Uterus (tissue), 4 donors: ENCODE measurements at places on chromosomes 16 and 17. TPM values are rescaled to one million over a fixed set of nuclear protein-coding genes. Genes with fewer than 3 reads are reported as not detected.

The ALKBH5 gene
- 66.5 TPM for total RNA-seq

The SALL1 gene
- total RNA-seq = 11.8 TPM

The AATK gene
- total RNA-seq = 5.1 TPM

The ABCA3 gene
- 5.3 TPM for total RNA-seq

The KRTAP4-11 gene
- not detected for total RNA-seq

The TEX19 gene
- total RNA-seq = not detected

The CDH5 gene
- total RNA-seq = 126 TPM

The BFAR gene
- 17.4 TPM for total RNA-seq

DNA sequence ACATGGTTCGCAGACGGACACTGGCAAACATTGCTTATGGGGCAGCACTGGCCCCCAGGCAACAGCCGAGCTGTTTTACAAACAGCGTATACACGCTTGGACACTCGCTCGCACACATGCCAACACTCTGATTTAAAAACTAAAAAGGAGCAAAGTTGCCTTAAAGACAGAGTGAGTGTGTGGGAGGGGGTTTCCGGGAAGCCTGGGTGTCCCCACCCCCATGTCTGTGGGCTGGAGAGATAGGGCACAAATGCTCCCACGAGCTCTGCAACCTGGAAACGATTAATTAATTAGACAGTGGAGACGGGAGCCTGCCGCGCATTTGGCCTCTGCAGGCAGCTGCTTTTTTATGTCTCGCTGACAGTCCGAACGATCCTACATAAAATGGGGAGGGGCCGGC is 107.9 kb upstream of the ZNF469 start:
- no peak for DNase-seq
- H3K36me3 ChIP-seq = no peaks in the 10 kb centered on the region
- no peaks in the 10 kb centered on the region for H3K4me1 ChIP-seq
- H3K27me3 ChIP-seq = no peaks in the 10 kb centered on the region
- H3K27ac ChIP-seq = peak overlapping the region; percentile 59

DNA sequence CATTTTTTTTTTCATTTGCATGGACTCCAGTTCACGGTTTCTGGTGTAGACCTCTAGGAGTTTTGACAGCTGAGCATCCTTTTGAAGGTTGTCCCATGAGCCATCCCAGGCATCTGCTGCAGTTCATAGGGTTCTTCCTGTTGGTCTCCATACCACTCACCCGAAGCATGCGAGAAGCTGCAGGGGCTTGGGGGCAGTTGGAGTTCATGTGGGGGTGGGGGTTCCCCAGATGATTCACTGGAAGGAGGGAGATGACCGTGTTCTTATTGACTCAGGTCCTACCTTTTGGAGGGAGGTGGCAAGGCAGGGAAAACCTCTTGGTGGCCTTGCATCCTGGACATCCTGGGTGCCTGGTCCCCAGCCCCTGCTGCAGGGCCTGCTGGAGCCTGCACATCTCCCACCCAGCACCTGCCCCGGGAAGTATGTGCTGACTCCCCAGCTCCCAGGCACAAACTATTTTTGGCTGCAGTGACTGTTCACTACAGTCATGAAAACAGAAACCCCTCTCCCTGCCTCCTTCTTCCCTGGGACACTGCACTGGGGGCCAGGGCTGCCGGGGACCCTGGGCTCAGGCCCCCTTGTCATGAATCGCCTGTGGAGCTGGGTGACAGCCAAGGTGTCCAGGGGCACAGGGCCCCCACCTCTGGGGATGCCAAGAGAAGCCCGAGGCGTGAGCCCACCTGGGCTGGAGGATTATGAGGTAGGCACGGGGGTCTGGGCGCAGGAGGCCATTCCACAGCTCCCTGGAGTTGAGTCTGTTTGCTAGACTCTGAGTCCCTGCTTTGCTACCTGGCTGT is 64.9 kb upstream of the LGALS9 start:
- H3K4me3 ChIP-seq = no peak overlapping the region
- H3K27me3 ChIP-seq = no peaks in the 10 kb centered on the region
- H3K36me3 ChIP-seq = no peaks in the 10 kb centered on the region
- no peaks in the 10 kb centered on the region for H3K4me1 ChIP-seq
- H3K27ac ChIP-seq = peak overlapping the region; percentile 19

GRCh38 chr16:280991-281659 is 734 bp downstream of the ARHGDIG start:
- no peak for DNase-seq
- H3K36me3 ChIP-seq = no peaks in the 10 kb centered on the region
- H3K4me3 ChIP-seq = no peak overlapping the region
- H3K4me1 ChIP-seq = no peaks in the 10 kb centered on the region
- no peak overlapping the region for H3K27ac ChIP-seq

DNA sequence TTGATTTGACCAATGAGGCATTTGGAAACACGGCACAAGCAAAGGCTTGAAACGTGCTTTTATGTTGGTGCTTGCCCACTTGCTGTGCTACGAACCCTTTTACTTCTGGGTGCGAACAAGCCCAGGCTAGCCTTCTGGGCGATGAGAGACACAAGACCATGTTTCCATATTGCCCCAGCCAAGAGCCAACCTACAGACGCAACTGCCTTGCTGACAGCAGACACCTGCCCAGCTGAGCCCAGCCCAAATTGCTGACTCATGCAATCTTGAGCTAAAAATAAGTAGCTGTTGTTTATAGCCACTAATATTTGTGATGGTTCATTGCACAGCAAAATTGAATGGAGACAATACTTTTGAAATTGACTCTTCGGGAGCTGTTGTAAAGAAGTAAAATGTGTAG is 464.5 kb downstream of the WWOX start:
- no peak overlapping the region for H3K4me3 ChIP-seq
- no peaks in the 10 kb centered on the region for H3K4me1 ChIP-seq
- no peaks in the 10 kb centered on the region for H3K36me3 ChIP-seq
- no peaks in the 10 kb centered on the region for H3K27me3 ChIP-seq
- DNase-seq = no peak

- H3K27me3 ChIP-seq = no peaks in the 10 kb centered on the region
- H3K4me1 ChIP-seq = no peaks in the 10 kb centered on the region
- DNase-seq = no peak
- no peaks in the 10 kb centered on the region for H3K36me3 ChIP-seq
These were observed 463.6 kb upstream of the SOX9 start for GRCh38 chr17:71656964-71657858.

DNA sequence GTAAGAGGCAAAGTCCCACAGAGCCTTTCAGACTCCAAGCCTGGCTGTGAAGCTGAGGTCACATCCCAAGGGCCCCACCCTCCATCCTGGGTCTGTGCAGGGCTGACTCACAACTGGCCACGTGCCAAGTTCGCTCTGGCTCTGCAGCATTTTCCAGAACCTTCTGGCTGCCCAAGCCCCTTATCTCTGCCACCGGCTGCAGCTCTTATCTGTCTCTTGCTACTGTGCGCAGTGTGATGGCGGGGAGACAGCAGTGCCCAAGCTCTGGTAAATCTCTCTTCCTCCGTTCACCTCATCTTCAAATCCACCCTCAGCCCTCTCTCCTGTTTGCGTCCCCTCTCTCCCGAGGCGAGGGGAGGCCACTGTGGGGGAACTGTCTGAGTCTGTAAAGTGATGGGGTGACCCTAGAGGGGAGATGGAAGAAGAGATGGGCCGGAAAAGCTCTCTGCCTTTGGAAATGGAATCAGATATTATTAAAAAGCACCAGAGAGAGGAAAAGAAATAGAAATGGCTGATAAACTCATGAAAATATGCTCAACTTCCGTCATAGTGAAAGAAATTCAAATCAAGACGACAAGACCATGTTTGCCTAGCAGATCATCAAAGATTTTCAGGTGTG is 162.7 kb upstream of the CDC42EP4 start:
- no peak overlapping the region for H3K27ac ChIP-seq
- H3K4me3 ChIP-seq = no peak overlapping the region
- H3K27me3 ChIP-seq = no peaks in the 10 kb centered on the region
- peak; percentile 26 for DNase-seq
- H3K4me1 ChIP-seq = no peaks in the 10 kb centered on the region

GRCh38 chr17:50514936-50515702 is 6.9 kb downstream of the MYCBPAP start:
- no peaks in the 10 kb centered on the region for H3K36me3 ChIP-seq
- H3K27ac ChIP-seq = no peak overlapping the region
- no peak overlapping the region for H3K4me3 ChIP-seq
- H3K27me3 ChIP-seq = no peaks in the 10 kb centered on the region
- no peak for DNase-seq

- H3K4me1 ChIP-seq = no peaks in the 10 kb centered on the region
- DNase-seq = no peak
- H3K36me3 ChIP-seq = no peaks in the 10 kb centered on the region
- no peak overlapping the region for H3K27ac ChIP-seq
These were observed 17.2 kb downstream of the COPRS start for GRCh38 chr17:31841850-31842194.

- no peaks in the 10 kb centered on the region for H3K36me3 ChIP-seq
- H3K4me1 ChIP-seq = peaks cover 7% of the 10 kb centered on the region
- H3K27me3 ChIP-seq = no peaks in the 10 kb centered on the region
- H3K27ac ChIP-seq = no peak overlapping the region
- no peak for DNase-seq
These were observed 99.9 kb upstream of the CCL2 start for GRCh38 chr17:34154961-34155730.

DNA sequence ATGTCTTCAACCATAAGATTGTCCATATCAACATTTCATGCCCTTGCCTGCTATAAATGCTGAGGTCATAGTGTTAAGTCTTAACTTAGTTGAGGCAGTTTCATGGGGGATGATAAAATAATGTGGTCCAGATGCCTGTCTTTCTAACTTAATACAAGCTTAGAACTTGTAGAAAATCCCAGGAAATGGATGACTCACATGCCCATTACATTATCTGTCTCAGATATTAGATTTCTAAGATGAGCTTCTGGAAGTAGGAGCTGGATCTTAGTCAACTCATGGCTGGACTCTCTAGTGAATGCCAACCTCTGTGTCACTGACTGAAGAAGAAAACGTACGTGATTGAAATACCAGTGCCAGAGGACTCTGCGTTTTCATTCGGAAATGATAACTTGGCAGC is 797.5 kb upstream of the EEF2KMT start:
- no peak for DNase-seq
- H3K4me1 ChIP-seq = no peaks in the 10 kb centered on the region
- H3K4me3 ChIP-seq = no peak overlapping the region
- H3K36me3 ChIP-seq = no peaks in the 10 kb centered on the region
- no peaks in the 10 kb centered on the region for H3K27me3 ChIP-seq

DNA sequence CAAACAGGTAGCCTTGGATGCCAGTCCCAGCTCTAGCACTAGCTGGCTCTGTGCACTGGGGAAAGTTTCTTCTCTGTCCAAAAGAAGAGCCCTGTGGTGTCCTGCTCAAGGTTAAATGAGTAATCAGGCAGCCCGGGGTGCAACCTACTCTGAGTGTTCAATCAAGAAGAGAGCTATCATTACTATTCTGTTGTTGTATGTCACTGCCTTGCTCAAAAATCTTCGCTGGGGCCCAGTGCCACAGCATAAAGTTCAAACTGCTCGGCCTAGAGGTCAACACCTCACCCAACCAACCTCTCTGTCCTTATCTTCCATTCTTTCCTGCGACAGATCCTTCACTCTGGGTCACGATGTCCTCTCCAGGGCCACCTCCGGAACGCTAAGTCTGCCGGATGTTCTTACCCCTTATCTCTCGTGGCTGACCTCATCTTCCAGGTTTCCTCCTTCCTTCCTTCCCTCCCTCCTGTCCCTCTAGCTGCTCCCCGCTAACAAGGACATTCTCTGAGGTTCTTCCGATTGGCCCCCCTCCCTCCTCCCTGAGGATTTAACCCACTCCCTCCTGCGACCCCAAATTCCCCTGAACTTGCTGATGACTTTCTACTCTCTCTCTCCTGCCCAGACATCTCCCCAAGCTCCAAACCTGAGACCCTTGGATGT is 4.4 kb downstream of the FDXR start:
- no peaks in the 10 kb centered on the region for H3K27me3 ChIP-seq
- no peaks in the 10 kb centered on the region for H3K36me3 ChIP-seq
- no peak for DNase-seq
- H3K4me3 ChIP-seq = no peak overlapping the region

DNA sequence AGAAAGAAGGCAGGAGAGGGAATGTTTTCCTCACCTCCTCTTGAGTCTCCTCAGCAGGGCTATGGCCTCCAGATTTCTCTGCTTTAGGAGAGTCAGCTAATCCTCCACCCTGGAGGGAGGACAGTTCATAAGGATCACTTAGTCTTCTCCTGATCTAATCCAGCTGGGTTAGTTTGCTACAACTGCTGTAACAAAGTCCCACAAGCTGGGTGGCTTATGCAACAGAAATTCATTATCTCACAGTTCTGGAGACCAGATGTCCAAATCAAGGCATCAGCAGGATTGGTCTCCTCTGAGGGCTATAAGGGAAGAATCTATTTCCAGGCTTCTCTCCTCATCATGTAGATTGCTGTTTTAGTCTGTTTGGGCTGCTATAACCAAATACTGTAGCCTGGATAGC is 40.6 kb upstream of the XYLT1 start:
- no peak overlapping the region for H3K4me3 ChIP-seq
- H3K36me3 ChIP-seq = no peaks in the 10 kb centered on the region
- no peak overlapping the region for H3K27ac ChIP-seq
- no peaks in the 10 kb centered on the region for H3K4me1 ChIP-seq
- no peaks in the 10 kb centered on the region for H3K27me3 ChIP-seq

GRCh38 chr17:71032746-71033273 is 863.5 kb downstream of the KCNJ2 start:
- H3K4me1 ChIP-seq = no peaks in the 10 kb centered on the region
- no peaks in the 10 kb centered on the region for H3K27me3 ChIP-seq
- DNase-seq = no peak
- H3K36me3 ChIP-seq = no peaks in the 10 kb centered on the region
- no peak overlapping the region for H3K4me3 ChIP-seq

DNA sequence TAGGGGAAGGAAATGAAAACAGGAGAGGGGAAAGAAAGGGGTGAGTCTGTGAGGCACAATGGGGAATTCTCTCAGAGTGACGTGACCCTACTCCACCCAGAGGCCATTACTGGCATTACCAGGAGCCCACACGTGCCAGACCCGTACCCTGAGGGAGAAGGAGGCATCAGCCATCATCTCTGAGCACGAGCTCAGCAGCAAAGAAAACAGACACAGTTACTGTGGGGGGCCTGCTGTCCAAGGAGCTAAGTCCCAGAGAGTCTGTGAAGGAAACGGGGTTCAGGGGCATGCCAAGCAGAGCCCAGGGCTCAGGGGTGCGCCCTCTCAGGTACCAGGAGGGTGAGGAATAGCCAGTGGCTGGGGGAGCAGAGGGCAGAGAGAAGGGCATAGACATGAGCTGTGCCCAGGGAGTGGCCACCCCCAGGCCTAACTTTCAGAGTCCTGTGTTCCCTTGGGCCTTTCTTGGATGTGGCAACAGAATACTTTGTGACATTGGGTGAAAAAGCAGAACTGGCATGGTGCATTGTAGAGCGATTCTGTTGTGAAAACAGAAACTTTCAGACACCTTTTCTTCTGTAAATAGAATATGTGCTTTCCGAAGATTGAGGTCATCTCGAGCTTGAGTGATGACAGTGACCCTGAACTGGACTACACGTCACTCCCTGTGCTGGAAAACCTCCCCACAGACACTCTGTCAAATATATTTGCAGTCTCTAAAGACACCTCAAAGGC is 11.3 kb downstream of the TAF1C start:
- no peaks in the 10 kb centered on the region for H3K36me3 ChIP-seq
- peak; percentile 49 for DNase-seq
- H3K4me1 ChIP-seq = no peaks in the 10 kb centered on the region
